ENCODE measurements at places on chromosomes 11 and 22. TPM values are rescaled to one million over a fixed set of nuclear protein-coding genes. Genes with fewer than 3 reads are reported as not detected.

- peaks cover 31% of the 10 kb centered on the region for H3K4me1 ChIP-seq
- no peak overlapping the region for H3K4me3 ChIP-seq
- DNase-seq: no peak
- H3K27ac ChIP-seq: no peak overlapping the region
- no peaks in the 10 kb centered on the region for H3K27me3 ChIP-seq
Observed at GRCh38 chr11:2702771-2703362, 3.1 kb upstream of the KCNQ1OT1 start.

DNA sequence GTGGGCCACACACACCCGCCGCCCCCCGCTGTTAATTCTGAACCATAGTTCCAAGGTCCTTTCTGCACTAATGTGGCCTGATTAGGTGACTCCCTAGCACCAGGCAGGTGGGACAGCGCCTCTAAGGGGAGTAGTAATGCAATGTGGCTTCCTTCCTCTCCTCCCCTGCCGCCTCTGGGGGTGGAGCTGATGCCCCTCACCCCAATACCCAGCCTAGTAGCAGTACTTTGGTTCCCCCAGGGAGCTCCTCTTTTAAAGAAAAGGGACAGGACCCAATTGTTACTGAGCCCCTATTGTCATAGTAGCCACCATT is 14.4 kb downstream of the RTN4RL2 start:
- peaks cover 11% of the 10 kb centered on the region for H3K4me1 ChIP-seq
- no peak overlapping the region for H3K27ac ChIP-seq
- DNase-seq: no peak
- no peaks in the 10 kb centered on the region for H3K36me3 ChIP-seq

GRCh38 chr11:67158221-67158620 is 39.2 kb downstream of the KDM2A start:
- no peaks in the 10 kb centered on the region for H3K4me1 ChIP-seq

- peak overlapping the region; percentile 85 for H3K4me3 ChIP-seq
- peaks cover 23% of the 10 kb centered on the region for H3K4me1 ChIP-seq
- H3K27ac ChIP-seq: peak overlapping the region; percentile 98
- H3K36me3 ChIP-seq: peaks cover 30% of the 10 kb centered on the region
Observed at GRCh38 chr11:65500387-65501185, 1.7 kb downstream of the MALAT1 start.

Gene BIK
- 2.1 TPM for polyA plus RNA-seq

Gene TPH1
- 16.1 TPM for polyA plus RNA-seq

Data from large intestine (tissue), 12 donors.